Stimulated activated CD4-positive, alpha-beta T cell treated with anti-CD3 and anti-CD28 coated beads, Interleukin-1b, Interleukin-23, amount 100 ng/mL, for 4 hours (primary cell): ENCODE measurements at places on chromosomes 16 and 17.

GRCh38 chr17:5837055-5837491 lies 233.1 kb upstream of the WSCD1 start:
- no peak for DNase-seq

DNA sequence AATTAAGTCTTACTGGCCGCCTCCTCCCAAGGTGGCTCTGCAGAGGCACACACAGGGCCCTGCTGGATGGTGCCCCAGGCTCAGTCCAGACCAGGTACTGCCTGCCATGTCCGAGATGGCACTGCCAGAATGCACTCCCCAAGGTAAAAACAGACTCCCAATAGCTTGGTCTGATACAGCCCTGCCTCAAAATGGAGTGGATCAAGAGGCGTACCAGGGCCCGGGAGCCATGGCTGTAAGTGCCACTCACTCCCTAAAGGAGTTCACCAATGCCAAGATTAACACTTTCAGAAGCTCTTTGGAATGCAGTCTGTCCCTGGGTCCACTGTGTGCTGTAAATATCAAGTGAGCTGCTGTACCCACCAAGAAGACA lies 576 bp upstream of the MYO18A start:
- no peak for DNase-seq

GRCh38 chr17:65370669-65371131 lies 190.7 kb downstream of the AXIN2 start:
- DNase-seq, result no peak

DNA sequence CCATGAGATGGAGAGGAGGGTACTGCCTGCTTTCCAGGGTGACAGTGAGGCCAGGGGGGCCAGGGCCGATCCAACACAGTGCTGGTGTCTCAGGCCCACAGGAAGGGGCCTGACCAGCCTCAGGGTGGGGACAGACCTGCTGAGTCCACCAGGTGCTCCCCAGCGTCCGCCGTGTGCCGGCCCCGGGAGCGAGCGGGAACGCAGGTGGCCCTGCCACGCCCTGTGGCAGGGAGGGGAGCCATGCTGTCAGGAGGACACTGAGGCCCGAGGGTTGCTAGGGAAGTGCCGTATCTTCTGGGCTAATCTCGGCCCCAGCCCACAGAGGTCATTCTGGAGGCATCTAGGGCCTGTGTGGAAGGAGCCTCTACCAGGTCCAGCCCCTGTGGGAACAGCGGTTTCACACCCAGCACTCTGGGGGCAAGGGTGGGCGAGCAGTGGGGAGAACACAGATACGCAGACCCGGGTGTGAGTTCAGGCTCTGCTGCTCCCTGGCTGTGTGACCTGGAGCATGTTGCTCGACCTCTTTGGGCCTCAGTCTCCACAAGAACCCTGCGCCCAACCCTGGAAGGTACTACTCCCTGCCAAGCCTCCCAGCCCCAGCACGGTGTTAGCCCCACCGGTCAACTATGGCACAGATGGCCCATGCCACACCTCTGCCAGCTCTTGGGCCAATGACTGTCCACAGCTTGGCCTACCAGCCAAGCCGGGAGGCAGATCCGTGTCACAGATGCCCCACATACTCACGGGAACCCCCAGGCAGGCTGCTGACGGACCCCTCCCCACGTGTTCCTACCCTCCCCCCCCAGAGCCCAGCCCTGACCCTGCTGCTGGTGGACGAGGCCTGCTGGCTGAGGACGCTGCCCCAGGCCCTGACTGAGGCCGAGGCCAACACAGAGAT lies 43.9 kb upstream of the ZC3H18 start:
- DNase-seq, result no peak

- no peak for DNase-seq
These were observed 18.5 kb downstream of the CCDC42 start for GRCh38 chr17:8725881-8726876.

GRCh38 chr17:78137392-78138203 lies 7.0 kb downstream of the TMC8 start:
- DNase-seq, result no peak

DNA sequence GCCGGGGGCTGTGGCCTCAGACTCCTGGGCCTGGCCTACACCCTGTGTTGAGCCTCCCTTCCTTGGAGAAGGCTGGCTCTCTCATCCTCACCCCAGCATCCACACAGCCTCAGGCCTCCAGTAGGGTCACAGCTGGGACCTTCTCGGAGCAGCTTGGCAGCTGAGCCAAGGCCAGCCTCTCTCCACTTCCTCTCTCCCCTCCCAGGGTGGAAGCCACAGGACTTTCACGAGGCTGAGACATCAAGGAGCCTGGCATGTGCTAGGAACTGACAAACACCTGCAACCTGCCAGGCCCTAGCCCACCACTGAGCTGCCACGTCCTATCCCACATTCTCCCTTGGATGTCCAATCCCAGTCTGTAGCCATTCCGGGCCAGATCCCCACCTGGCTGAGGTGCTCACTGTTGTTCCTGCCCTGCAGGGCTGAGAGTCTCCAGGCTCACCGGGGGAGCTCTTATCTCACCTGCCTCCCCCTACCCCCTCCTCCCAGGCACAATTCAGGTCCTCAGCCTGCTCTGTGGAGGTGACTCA lies 3.1 kb downstream of the MMP15 start:
- DNase-seq, result no peak

- peak; percentile 41 for DNase-seq
These were observed 9.5 kb downstream of the FOXF1 start for GRCh38 chr16:86519649-86520316.

DNA sequence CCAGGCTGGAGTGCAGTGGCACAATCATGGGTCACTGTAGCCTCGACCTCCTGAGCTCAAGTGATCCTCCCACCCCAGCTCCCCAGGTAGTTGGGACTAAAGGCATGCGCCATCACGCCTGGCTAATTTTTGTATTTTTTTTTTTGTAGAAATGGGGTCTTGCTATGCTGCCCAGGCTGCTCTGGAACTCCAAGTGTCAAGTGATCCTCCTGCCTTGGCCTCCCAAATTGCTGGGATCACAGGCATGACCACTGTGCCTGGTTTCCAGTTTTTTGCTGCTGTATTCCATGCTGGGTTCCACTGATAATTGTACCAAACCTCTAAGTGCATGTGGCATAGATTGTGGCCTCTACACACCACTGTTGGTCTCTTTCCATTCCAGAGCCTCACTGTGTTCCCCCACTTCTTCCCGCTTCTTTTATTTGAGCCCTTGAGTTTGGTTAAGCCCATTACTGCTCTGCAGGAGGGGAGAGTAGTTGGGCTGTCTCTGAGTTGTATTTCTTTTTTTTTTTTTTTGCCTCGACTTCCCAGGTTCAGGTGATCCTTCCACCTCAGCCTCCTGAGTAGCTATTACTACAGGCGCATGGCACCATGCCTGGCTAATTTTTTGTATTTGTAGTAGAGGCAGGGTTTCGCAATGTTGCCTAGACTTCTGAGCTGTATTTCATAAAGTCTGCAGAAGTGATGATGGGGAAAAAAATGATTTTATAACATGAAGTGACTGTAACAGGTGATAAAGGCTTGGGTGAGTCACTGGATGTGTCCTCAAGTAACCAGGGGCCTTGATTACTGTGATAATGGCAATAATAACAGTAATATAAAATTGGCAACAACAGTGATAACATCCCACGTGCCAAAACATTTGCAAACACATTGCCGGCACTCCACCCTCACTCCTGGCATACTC lies 30.0 kb downstream of the EEF2K start:
- no peak for DNase-seq

- no peak for DNase-seq
These were observed 30.9 kb downstream of the C17orf75 start for GRCh38 chr17:32311028-32311536.

GRCh38 chr17:46773676-46774075 lies 44.8 kb downstream of the WNT3 start:
- DNase-seq, result no peak

- DNase-seq, result no peak
These were observed 76.2 kb upstream of the KSR1 start for GRCh38 chr17:27379888-27380533.

- DNase-seq, result peak; percentile 96
These were observed 47.2 kb downstream of the ARHGAP27 start for GRCh38 chr17:45385331-45385997.

DNA sequence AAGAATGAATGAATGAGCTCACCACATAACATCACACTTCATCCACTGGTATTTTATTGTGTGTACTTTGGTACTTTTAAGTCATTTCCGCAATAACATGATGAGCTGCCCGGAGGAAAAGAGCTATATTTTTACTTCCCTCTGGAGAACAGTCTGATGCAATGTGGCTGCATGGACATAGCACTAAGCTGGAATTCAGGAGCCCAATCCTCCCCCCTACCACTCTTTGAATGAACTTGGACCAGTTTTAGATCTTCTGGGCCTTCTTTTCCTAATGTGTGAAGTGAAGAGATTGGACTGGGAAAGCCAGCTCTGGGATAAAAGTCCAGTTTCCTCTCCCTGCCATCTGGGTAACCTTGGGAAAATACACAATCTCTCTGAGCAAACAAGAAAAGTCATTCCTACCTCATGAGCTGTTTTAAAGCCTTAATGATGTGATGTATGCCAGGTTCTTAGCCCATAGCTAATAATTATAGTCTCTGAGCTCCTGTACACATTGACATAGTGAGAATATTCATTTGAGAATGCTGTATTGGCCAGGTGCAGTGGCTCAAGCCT lies 79.3 kb downstream of the ABCC12 start:
- DNase-seq, result no peak

DNA sequence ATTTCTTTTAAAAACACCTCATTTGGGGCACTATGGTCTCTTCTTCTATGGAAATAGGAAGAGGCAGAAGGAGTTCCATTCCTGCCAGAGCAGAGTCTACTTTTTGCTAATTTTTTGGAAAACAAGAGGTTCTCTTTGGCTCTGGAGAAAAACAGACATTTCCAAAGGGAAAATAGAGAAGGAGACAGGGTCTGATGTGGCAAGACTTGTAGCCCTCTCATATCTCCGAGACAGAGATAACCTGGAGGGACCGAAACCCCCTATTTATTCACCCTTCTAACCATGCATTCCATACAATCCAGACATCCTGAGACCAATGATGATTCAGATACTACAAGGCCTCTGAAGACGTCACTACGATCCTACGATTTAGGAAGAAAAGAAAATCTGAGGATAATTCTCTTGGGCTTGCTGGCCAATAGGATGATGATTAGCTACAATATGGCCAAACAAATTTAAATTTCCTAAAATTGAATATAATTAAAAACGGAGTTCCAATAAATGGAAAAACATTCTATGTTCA lies 70.2 kb downstream of the HIC1 start:
- DNase-seq, result no peak

- no peak for DNase-seq
These were observed 15.7 kb downstream of the CARHSP1 start for GRCh38 chr16:8853150-8853549.

DNA sequence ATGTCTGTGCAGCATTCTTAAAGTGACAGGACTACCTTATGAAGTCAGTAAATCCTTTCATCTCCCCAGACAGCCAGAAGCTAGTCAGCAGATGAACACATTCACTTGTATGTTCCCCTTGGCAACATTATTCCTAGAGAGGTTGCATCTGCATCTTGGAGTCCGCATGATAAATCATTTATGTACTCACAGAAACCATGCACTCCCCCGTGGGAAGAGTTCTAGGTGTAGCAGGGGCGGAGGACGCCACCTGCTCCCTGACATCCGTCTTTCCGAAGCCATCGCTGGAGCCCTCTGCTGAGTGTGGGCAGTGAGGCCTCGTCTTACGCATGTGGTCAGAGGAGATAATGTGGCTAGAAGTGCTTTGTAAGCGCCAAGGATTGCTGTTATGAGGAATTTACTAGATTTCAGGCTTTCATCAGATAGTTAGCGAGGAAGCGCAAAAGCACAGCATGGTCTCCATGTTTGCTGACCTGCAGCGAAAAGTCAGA lies 144.5 kb downstream of the RPTOR start:
- DNase-seq, result no peak

DNA sequence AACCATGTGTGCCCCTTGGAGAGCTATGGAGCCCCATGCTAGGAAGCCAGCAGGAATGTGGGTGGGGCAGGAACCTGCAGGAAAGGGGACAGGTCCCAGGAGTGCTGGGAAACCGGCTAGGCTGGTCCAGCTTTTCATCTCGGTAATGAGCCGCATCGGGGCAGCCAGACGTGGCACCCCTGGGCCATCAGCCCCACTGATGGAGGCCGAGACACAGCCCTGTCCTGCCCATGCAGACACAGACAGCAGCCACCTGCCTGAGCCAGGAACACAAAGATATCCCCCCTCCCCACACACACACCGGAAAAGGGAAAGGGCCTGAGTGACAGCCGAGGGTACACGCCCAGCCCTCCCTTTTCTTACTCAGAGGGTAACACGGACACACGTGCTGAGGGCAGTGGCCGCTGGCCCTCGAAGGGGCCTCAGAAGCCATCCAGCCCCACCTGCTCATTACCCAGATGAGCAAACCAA lies 18.1 kb downstream of the PPL start:
- no peak for DNase-seq

DNA sequence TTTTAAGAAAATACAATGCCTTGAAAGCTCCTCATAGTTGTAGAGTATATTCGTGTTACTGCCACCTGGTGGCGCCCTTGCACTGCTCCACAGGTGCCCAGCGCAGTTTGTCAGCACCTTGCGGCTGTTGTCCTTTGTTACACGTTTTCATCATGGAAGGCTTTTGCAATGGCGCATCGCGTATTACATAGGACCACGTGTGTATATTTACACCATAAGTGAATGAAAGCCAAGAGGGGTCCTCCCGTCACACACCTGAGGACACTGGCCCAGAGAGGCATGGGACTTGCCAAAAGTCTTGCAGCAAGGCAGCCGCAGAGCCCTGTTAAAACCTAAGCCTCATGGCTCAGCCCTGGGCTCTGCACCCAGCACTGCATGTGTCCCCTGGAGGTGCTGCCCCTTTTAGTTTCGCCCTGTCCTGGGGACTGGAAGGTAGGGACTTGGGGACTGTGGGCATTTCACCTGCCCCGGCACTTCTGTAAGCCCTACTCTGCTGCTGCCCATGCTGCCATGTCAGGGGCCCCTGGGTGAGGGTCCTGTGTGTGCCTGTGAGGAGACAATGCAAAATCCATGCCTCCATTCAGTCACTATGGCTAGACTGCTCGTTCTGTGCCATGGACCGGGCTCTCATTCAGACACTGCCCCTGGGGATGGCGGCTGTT lies 24.3 kb downstream of the POLR3E start:
- DNase-seq, result peak; percentile 46

GRCh38 chr17:5254903-5255521 lies 20.4 kb upstream of the SCIMP start:
- DNase-seq, result no peak

DNA sequence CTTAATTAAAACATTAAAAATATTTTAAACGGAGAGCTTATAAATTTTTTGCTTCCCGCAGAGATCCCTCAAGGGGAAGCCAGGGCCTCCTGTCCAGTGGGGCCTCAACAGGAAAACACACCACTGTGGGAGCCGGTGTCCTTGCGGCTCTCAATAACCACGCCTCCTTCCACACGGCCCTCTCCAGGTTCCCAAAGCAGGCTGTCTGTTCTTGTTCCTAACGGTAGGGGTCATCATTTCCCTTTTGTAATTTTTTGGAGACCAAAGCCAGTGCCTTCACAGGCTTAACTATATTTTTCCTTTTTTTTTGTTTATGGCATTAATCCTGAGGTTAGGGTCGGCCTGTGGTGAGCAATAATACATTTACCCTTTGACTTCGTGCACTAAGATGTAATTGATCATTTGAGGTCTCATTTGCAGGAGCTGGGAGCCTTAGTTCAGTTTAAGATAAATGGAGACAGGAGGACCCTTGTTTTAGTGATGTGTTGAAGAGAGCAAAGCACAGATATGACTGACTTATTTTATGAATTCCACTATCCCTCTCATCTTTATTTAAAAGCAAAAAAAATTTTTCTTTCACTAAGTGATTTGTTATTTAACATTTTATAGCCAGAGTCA lies 77.5 kb upstream of the N4BP1 start:
- DNase-seq, result no peak

GRCh38 chr16:87840271-87840978 lies 28.9 kb downstream of the SLC7A5 start:
- DNase-seq, result no peak
